AG20443 (cell line): ENCODE measurements at places on chromosomes 11 and 22.
A peak's percentile ranks its signal among the peaks of the same experiment; 100 is the strongest.

DNA sequence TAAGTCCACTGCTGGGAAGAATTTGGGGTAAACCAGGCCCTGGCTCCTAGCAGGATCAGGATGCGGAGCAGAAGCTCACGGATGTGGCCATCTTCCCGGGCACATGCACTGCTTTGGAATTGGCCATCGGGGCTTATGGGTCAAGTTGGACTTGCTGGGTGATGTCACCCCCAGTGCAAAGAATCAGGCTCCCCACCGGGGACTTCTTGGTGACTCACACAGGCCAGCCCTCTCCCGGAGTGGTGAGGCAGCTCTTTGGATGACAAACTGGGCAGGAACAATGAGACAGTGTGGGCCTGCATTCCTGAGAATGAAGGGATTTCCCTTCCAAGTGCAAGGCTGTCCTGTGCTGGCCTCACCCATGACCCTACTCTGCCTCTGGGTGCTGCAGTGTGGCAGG is 128.8 kb upstream of the ANO1 start:
- DNase-seq: peak; percentile 94

DNA sequence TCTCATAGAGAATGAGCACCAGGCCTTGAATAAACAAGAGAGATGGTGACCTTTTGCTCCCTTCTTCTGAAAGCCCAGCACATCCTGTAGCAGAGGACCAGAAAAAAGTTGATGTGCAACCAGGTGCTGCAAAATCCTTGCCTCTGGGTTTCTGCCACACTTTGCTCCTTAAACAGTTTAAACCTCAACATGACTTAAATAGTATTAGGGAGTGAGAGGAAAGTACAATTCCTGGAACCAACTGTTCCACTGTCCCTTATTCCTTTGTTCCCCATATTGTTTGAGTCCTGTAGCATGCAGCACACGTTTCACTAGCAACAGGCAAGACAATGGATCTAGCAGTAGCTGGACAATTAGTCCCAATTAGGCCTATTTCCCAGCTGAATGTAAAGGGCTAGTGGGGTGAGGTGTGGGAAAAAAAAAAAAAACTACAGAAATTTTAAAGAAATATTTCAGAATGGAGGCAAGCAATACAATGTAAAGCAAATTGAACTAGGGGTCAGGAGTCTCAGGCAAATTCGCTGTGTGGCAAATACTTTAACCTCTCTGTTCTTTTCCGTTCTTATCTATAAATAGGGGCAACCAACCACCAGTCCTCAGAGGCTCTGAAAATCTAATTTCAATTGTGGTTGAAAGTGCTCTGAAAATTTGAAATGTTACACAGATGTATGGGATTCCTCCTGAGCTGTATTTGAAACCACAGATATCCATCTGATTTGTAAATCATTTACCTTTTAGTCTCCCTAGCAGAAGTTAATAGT is 6.6 kb downstream of the MPPED2 start:
- DNase-seq: no peak

DNA sequence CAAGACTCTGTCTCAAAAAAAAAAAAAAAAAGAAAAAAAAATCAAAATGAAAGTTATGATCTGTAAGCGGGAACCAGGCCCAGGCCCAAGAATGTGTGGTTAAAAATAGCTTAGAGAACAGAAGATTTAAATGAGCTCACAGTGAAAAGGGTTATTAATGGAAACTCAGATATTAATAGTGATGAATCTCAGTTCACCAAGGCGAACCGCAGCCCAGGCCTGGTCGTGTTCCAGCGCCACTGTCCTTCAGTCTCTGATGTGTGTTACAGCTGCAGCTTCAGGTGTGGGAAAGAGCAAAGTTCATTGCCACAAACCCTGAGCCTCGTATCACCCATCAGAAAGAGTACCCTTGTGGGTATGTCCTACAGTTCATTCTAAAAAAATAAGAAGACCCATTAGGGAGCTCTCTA is 107.1 kb downstream of the GAB2 start:
- peak; percentile 65 for DNase-seq

GRCh38 chr11:59601788-59602187 is 13.8 kb downstream of the OSBP start:
- no peak for DNase-seq

GRCh38 chr22:22369964-22370270 is 125.3 kb downstream of the VPREB1 start:
- no peak for DNase-seq

DNA sequence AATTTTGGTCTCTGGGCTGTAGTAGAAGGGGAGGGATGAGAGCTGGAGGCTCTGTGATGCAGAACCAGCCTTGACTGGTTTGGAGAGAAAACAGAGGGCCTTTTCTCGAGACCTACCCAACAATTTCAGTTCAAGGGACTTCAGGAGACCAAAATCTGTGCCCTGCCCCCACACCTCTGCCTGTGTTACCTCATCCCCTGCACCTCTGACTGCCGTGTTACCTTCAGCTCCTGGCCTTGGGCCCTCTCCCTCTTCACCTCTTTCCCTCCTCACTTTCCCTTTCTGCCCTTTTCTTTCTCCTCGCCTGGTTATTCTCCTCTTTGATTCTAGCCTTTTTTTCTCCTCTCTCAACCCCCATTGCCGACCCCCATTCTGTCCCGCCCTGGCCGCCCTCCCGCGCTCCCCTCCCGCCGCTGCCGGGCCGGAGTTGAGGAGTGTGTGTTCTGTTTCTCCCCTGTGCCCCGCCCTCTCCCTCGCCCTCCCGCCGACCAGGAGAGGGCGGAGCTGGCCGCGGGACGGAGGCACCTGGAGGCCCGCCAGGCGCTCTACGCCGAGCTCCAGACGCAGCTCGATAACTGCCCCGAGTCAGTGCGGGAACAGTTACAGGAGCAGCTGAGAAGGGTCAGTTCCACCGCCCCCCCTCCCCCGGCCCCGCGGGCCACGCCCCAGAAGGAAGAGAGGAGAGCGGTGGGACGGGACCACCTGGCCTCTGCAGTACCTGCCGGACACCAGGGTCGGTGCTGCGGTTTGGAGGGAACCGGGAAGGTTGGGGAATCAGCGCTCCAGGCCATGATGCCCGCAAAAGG is 27.2 kb downstream of the PHLDB1 start:
- DNase-seq: peak; percentile 44

- DNase-seq: peak; percentile 75
These were observed 364.2 kb downstream of the TENM4 start for GRCh38 chr11:79076526-79077115.

- no peak for DNase-seq
These were observed 118.4 kb downstream of the TEAD1 start for GRCh38 chr11:12792590-12792989.

- DNase-seq: no peak
These were observed 782.5 kb downstream of the ETS1 start for GRCh38 chr11:127804747-127805400.

DNA sequence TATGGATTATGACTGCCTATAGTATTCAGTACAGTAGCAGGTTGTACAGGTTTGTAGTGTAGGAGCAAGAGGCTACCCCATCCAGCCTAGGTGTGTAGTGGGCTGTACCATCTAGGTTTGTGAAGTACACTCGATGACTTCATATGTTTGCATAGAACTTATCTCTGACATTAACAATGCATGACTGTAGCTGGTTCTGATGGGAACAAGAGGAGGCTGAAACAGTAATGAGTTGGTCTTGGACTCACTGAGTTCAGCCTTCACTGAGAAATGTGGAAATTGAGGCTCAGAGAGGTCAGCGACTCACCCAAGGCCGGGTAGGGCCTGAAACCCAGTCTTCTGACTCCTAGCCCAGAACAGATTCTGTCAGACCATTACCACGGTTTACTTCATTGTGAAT is 13.0 kb downstream of the MYO7A start:
- no peak for DNase-seq

- DNase-seq: no peak
These were observed 56.0 kb upstream of the LINC01488 start for GRCh38 chr11:69425444-69425843.

GRCh38 chr11:134132808-134133207 is 63.9 kb downstream of the JAM3 start:
- no peak for DNase-seq

DNA sequence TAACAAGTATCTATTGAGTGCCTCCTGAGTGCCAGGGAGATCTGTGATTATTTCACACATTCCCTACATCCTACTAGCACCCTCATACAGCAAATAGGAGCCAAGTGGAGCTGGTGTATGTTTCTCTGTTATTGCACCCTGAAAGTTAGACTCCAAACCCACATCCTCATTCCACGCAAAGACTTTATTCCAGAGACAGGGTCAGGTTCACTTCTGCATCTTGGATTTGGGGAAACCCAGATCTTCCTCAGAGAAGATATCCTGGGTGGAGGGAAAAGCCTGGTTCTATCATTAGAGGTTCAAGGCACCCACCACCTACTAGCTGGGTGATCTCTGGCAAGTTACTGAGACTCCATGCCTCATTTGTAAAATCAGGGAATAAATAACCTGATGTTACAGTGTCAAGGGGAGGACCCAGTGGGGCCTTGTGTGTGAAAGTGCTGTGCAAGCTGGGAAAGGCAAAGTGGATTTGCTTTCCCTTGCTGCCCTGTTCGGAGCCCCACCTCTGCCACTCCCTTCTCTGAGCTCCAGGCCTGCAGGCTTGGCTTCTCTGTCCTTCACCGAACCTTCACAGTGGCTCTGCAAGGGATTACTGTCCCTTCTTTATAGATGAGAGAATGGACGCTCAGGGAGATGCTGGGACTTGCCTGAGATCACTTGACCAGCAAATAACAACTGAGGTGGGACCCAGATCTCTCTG is 991 bp upstream of the SLCO2B1 start:
- DNase-seq: no peak

DNA sequence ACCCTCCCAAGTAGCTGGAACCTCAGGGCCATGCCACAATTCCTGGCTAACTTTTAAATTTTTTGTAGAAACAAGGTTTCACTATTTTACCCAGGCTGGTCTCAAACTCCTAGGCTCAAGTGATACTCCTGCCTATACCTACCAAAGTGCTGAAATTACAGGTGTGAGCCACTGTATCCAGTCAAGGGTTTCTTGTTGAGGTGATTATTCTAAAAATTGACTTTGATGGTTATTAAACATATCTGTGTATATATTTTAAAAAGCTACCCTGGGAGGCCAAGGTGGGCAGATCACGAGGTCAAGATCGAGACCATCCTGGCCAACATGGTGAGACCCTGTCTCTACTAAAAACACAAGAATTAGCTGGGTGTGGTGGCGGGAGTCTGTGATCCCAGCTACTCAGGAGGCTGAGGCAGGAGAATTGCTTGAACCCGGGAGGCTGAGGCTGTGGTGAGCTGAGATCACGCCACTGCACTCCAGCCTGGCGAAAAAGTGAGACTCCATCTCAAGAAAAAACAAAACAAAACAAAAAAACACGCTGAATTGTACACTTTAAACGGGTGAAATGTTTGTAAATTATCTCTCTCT is 27.1 kb downstream of the MAPK1 start:
- no peak for DNase-seq

- DNase-seq: peak; percentile 60
These were observed 43.6 kb upstream of the FIBIN start for GRCh38 chr11:26950260-26950719.

DNA sequence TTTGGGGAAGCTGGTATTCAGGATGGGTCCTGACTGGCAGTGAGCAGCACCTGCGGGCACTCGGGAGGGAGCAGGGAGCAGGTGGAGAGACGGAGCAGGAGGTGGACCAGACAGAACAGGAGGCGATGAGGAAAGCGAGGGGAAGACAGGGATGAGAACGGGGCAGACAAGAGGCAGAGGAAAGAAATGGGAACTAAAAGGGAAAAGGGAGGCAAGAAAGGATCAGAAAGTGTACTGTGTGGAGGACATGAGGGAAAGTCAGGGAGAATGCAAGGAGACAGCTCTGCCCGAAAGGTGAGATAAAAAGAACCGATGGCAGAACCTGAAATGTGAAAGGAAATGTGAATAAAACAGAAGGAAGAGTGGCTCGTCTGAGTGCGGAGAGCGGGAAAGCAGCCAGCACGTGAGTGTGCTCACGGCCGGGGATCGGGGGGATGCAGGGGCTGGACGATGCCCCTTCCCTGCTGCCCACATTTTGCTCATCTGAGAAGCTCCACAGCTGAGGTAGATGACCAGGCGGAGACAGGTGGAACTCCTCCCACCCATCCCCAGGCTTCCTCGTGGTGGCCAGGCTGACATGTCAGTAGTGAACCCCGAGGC is 494.4 kb upstream of the B3GAT1 start:
- no peak for DNase-seq

GRCh38 chr11:115256397-115257197 is 247.6 kb downstream of the CADM1 start:
- DNase-seq: no peak

DNA sequence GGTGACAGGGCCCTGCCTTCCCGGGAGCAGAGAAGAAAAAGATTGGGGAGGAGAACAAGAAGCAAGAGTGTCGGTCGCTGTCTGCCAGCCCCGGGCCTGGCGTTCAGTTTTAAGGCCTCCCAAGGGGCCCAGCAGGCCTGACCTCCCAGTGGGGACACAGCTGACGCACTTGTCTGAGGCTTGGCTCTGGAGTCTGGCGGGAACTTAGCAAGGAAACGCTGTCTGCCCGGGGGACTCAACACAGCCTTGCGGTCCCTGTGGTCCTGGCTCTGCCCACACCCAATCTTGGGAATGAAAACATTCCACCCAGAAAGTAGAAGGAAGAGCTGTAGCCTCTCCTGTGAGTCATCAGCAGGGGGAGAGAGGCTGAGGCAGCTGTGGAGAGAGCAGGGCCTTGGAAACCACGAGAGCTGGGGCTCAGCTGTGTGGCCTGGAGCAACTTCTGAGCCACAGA is 54.4 kb downstream of the TRAF6 start:
- DNase-seq: peak; percentile 96

GRCh38 chr11:43585877-43586608 is 94.5 kb upstream of the HSD17B12 start:
- no peak for DNase-seq

DNA sequence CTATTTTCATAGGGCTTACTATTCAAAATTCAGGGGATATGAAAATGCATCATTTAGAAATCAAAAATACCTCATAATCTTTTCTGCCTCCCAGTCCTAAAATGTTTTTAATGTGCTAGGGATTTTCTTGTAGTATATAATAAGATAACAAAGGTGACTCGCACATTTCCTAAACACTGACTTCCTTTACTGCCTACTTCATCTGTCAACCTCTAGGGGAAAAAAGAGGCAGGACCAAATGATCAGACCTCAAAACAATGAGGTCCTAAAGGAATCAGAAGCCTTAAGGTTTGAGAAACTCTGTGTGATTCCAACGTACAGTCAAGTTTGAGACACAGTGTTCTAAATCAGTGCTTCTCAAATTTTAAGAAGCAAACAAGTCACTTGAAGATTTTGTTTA is 56.1 kb upstream of the POU2AF2 start:
- DNase-seq: no peak

GRCh38 chr11:119110439-119110838 is 3.3 kb downstream of the C2CD2L start:
- no peak for DNase-seq

GRCh38 chr11:78248903-78249302 is 60.2 kb downstream of the USP35 start:
- no peak for DNase-seq
